Esophagus squamous epithelium (tissue), 5 donors: ENCODE measurements at places on chromosomes 7 and 10.

GRCh38 chr7:44124822-44125202 lies 1.5 kb upstream of the POLD2 start:
- no peak for DNase-seq

- no peak for DNase-seq
Measured at GRCh38 chr7:28037220-28038010, 143.2 kb downstream of the JAZF1 start.

DNA sequence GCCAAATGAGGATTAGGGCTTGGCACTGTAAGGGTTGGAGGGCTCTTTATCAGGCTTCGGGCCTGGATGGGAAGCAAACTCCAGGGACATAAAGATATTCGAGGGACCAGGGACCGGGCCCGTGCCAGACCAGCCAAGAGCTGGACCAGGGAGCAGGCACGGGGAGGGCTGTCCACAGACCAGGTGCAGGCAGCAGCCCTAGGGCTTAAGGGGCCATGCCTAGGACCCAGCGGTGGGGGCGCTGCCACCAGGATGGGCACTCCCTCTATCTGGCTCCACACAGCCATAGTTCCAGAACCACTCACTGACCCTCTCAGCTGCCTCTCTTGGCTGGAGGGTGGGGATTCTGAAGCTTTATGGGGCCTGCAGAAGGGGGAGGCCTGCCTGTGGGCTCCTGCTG lies 32.9 kb downstream of the FAM241B start:
- no peak for DNase-seq

- no peak for DNase-seq
Measured at GRCh38 chr7:149763563-149764240, 9.7 kb downstream of the ZNF467 start.

DNA sequence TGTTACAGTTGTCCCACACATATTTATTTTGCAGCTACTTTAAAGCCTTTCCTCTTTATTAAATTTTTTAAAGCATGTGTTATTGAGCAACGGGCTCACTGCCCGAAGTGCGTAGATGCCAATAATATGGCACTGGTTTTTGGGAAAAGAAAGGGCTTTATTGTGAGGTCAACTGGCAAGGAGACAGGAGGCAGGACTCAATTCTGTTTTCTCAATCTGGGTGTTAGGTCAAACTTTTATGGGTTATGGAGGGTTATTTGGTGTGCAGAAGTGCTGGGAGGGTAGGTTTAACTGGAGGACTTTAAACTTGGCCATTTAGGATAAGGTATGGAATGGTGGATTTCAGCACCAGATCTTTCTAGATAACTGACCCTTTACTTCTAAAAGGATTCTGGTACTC lies 183.6 kb downstream of the LRRC4 start:
- no peak for DNase-seq

DNA sequence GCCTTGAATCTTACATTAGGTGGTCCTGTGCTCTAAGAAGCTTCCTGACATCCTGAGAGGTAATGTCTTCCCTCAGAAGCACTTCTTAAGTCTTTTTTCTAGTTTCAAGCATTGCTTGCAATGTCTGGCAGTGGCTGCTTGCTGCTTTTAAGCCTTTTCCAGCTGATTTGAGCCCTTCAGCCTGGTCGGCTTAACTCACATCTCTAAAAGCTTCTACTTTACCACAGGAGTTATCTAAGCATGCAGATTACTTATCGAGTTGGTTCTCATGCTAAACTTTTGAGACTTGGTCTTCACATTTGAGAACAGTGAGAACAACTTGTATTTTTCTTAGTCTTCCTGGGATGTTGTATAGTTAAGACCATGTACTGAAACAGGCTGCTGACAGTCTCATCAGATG lies 3.9 kb downstream of the LRMDA start:
- DNase-seq, result no peak
